ENCODE measurements at places on chromosomes 5 and 9.

DNA sequence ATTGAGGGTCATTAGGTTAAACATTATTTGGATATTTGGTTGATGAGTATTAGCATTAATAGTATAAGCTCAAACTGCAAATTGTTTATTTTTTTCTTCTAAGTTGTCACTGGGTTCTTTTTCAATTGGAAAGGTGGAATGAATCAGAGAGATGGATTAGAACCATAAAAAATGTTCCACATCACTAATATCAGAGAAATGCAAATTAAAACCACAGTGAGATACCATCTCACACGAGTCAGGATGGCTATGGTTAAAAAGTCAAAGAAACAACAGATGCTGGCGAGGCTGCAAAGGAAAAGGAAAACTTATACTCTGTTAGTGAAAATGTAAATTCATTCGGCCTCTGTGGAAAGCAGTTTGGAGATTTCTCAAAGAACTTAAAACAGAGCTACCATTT lies 122.8 kb downstream of the CCDC192 start:
- DNase-seq: no peak

DNA sequence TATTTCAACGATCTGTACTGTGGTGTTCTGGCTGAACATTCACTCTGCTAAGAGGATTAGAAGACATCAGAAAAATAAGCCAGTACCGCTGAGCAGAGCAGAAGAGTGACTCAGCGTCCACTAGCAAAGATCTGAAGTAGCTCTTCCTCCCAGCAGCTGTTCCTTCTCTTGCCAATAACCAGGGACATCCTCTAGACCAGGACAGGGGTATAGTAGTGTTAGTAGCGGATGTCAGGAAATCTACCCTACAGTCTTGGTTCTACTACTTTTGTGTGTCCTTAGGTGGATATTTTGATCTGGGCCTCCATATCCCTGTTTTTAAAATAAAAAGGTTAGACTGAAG lies 103.6 kb downstream of the TSSK1B start:
- no peak for DNase-seq

- no peak for DNase-seq
Measured at GRCh38 chr9:10371824-10372223, 241.0 kb downstream of the PTPRD start.

DNA sequence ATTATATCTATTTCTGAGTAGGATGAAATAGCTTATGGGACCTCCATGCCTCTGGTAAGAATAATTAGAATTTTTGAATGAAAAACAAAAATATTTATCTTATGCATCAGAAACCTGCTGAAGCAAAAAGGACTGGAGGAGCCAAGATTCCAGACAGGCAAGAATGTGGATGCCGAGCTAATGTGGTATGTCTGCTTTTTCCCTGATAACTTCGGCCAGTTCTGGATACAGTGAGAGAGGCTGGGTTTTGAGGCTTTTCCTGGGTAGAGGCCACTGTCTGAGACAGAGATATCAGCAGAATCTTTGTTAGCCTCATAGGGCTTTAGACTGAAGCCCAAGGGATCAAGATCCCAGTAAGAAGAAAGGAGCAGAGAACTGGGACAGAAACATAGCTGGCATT lies 5.2 kb upstream of the CTNND2 start:
- no peak for DNase-seq

DNA sequence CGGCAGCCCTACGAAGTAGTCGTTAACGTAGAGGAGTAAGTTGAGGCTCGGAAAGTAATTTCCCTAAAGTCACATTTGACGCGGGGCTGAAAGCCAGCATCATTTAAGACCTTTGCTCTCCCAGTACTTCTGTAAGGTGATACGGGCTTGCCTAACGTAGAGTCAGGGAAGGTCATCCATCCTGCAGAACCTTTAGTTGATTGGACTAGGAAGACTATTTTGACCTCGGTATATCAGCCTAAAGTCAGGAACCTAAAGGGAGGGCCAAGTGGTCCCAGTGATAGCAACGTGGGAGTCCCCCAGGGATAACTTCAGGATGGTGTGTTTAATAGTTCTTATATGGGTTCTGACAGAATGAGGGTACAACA lies 657 bp downstream of the NUP214 start:
- no peak for DNase-seq

DNA sequence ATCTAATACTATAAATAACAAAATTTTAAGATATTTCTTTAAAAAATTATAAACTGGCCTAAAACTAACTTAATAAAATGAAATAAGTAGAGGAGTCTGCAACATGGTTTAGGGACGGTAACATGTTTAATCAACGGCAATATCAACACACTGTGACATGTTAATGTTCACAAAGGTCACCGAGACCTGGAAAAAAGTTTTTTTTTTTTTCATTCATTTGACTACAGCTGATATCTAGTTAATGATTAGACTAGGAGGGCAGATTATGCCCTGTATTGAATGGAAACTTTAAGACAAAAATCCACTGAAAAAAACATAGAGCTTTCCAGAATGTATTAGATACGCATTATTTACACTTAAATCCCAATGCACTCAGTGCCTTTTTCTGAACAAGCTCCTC lies 67.0 kb upstream of the CDK5RAP2 start:
- DNase-seq: no peak

DNA sequence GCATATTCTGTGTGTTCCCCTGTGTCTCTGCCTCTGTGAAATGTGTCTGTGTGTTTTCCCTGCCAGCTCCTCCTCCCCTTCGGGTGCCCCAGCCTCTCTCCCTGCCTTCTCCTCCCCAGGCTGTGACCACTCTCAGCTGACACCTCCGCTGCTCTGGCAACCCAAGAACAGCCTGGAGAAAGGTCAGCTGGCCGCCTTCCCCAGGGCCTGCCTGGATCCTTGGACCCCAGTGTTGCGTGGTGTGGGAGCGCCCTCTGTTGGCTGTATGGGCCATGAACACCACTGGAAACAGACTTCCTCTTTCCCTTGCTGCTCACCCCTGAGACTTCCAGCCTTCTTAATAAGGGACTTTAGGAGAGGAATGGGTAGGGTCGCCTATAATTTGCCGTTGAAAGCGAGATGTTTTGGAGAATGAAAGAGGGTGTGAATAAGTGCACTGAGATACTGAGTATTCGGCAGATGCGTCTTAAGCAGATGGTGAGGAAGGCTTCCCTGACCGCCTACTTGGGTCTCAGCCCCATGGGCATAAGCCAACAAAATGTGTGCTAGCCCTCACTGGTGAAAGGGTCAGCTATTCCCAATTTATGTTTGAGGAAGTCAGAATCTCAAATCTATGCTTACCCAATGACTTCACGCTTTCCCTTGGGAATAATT lies 114.9 kb upstream of the TRIM32 start:
- peak; percentile 38 for DNase-seq

GRCh38 chr9:111050819-111051218 lies 12.5 kb upstream of the LPAR1 start:
- no peak for DNase-seq

DNA sequence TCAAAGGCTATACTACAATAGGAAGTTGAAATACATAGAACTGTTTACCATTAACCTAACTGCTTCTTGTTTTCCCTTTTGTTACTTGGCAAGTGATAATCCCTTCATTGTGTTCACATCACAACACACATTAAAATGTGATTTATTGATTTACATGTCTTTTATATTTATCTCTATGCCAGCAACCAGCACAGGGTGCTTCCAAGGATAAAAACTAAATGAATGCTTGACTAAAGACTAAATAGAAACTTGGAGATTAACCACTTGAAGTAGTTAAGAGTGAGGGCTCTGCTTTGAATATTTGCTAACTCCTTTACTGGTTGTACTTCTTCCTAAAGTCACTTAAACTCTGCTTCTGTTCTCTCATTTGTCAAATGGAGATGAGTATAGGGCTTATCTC lies 1730.6 kb downstream of the EFNA5 start:
- no peak for DNase-seq

GRCh38 chr9:131580358-131580757 lies 35.0 kb downstream of the PRRT1B start:
- no peak for DNase-seq

DNA sequence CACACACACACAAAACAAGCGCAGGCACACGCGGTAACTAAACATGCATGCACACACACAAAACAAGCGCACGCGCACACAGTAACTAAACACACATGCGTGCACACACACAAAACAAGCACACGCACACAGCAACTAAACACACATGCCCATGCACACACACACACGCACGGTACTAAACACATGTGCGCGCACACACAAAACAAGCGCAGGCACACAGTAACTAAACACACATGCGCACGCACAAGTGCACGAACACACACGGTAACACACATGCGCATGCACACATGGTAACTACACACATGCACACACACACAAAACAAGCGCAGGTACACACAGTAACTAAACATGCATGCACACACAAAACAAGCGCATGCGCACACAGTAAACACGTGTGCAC lies 19.9 kb upstream of the SLC6A3 start:
- DNase-seq: no peak

DNA sequence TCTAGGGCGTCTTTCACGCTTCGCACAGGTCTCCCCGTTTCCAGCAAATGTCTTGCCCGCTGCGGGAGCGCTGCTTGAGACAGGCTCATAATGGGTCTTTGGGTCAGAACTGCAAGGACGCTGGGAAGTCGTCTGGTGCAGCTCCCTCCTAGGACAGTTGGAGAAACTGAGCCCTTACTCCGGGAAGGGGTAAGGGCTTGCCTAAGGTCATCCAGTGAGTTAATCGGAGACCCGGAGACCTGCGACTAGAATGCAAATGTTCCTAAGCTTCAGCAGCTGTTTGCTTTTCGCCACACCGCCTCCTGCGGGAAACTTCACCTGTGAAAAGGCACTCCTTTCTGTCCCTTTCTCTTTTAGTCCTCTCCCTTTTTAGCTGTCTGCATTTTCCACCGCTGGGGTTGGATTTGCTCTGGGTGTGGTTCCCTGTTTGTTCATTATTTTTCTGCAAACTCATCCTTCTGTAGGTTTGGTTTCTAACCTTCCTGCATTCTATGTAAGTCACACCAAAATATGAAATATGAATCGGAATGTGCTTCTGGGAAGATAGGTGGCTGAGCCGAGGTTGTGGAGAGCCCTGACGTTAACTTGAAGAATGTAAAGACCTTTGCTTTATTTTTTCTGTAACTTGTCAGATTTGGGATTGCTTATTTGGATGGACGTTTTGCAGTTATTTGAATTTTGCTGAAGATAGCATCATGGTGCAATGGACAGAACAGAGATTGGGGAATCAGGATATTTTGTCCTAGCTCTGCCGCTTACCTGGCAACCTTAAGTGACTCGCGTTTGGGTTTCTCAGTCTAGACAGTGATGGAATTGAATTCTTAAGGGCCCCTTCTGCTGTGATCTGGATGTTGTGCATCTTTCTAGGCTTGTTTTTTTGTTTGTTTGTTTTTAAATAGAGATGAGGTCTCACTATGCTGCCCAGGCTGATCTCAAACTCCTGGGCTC lies 909 bp downstream of the SLC36A1 start:
- peak; percentile 36 for DNase-seq

DNA sequence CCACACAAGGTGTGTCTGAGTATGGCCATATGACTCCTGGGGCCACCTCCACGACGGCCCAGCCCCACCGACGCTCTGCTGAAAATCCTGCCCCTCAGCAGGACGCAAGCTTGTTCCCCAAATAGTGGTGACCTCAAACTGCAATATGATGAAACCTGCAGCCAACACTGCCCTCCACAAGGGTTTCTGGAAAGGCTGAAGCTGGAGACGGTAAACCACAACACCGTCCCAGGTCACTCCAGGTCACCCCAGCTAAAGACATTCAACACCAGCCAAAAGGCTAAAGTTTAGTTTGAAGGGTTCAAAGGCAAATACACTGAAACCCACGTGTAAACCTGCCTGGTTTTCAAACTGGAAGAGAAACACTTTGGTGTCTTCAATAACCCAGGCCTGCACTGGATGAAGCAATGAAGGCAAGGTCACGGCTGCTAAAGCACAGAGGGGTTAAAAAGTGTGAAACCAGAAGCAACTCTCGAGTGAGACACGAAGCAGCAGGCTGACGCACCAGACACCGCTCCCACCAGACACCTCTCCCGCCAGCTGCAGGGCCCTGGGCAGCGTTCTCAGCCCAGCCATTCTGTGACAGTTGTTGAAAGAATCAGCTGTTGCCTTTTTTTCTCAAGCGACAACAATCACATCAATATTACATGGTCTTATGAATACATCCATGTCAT lies 1.8 kb upstream of the LHX3 start:
- no peak for DNase-seq

GRCh38 chr5:151787817-151788216 lies 16.1 kb downstream of the G3BP1 start:
- DNase-seq: no peak

DNA sequence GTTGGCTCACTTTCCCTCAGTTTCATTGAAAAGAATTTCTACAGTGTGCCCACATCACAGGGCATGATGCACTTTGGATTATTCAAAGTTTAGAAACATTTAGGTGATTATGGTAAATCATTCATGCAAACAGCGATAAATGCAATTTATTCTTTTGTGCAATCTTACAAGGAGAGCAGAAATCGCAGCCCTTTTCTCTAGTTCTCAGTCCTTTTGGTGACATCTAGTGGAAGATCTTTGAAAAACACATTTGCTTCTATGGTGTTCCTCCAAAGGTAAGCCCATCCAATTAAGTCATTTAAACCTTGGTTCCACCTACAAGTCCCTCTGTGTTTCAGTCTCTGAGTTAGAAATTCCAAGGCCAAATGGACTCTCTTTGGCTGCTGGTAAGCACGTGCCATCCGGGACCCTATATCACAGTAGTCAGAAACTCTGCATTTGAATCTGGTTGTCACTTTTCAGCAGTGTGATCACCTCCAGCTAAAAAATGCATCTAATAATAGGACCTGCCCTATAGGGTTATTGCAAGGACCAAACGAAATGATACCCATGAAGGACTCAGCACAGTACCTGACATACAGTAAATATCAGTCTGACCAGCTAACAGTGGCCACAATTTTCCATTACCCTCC lies 66.4 kb downstream of the MACROH2A1 start:
- DNase-seq: peak; percentile 29

- DNase-seq: no peak
Measured at GRCh38 chr9:125785248-125785751, 38.1 kb downstream of the PBX3 start.

DNA sequence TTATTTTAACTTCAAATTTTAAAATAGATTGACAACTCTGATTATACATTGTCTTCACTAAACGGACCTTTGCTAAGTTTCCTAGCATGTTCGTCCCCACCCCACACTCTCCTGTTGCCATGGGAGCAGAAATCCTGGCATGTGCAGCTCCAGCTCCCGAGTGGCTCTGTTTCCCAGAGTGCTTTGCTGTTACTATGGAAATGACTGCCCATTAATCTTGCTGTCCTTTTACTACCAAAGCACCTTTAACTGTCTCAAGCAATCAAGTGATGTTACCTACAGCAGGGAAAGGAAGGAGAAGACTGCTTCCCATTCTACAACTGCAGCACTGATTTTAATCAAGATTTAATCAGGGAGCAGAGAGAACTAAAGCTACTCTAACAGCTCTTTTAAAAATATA lies 212.0 kb upstream of the KIF2A start:
- peak; percentile 83 for DNase-seq

Data from NCI-H345 (cell line).